ENCODE measurements at places on chromosomes 3 and 15.
A peak's percentile ranks its signal among the peaks of the same experiment; 100 is the strongest.

- DNase-seq, result no peak
Observed at GRCh38 chr15:38631119-38632075, 66.8 kb upstream of the RASGRP1 start.

DNA sequence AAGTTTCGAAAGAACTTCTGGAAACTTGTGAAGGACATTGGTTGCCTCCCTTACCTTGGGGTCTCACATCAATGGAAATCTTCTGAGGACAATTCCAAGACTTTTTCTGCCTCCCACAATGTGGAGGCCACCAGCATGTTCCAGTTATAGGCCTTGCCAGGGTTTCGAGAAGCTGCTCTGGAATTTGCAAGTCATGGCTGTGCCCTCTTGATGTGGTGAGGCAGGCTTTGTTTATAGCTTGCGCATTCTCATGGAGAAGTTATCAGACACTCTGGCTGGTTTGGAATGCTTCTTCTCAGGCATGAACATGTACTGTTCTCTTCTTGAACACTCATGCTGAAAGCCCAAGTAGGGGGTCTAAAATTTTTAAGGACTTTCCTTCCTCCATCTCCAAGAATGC, 4.1 kb downstream of the CXCR6 start:
- DNase-seq, result no peak

DNA sequence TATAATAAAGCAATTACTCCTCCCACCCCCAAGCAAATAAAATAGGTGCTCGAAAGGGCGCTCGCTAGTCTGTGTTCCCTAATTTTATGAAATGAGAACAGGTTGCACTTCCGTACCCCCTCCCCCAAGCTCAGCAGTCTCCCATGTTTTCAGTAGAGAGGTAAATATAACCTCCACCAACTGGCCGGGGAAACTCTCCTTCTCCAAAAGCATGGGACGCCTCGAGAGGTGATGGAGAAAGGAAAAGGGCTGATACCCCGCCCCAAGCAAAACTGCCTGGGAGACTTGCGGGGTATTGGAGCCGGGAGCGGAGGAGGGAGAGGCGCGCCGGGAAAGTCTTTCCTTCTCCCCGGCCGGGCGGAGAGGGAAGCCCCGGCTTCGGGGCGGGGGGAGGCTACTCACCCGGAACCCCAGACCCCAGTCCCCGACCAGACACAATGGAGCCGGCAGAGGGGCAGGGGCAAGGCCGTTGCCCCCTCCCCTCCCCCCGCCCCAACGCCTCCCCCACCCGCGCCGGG, 605 bp downstream of the DCUN1D1 start:
- peak; percentile 5 for DNase-seq

DNA sequence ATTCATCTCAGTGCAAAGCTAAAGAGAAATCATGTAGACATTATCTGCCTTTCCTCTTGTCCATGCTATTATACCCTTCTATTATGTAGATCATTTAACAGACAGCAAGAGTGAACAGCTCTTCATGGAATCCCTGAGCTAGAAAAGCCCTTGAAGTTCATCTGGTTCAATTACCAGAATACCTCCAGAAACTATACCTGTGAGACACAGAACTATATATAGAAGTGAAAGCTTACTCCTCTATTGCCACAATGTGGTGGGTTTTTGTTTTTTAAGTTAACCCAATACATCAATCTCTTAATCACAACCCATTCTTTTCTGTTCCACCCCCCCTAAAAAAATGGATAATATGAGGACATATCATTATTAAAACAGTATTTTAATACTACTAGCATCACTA, 347.7 kb downstream of the PLCL2 start:
- no peak for DNase-seq

DNA sequence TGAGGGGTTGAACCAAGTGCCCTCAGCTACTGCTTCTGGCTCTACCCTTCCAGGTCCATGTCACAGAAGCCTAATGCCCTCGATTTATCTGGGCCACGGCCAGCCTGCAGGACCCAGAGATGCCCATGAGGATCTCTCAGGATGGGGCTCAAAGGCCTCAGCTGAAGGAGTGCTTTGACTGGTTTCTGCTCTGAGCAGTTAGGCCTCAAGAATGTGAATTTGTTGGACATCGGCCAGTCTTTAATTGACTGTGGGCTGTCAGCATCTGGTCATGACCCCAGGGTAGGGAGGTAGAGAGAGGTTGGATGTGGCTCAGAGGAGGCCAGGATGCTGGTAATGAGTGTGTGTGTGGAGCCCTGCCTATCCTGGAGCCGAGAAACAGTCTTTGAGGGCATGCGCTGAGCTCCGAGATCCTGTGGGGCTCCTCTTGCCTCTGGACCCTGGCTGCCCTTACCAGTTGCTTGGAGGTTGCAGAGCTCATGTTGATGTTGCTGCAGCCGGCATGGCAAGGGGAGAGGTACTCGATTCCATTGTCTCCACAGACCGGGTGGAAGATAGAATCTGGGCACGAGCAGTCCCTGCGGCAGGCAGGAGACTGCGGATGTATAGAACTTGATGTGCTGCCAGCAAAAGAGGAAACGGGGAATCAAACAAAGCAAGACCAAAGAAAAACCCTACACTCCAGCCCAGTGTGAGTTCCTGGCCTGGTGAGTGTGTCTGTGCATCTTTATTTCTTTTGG, 49.1 kb upstream of the RAB6B start:
- DNase-seq, result no peak

GRCh38 chr3:17195192-17195611, 310.4 kb downstream of the PLCL2 start:
- DNase-seq, result no peak

- DNase-seq, result no peak
Observed at GRCh38 chr3:159249472-159250174, 447.8 kb downstream of the MFSD1 start.

DNA sequence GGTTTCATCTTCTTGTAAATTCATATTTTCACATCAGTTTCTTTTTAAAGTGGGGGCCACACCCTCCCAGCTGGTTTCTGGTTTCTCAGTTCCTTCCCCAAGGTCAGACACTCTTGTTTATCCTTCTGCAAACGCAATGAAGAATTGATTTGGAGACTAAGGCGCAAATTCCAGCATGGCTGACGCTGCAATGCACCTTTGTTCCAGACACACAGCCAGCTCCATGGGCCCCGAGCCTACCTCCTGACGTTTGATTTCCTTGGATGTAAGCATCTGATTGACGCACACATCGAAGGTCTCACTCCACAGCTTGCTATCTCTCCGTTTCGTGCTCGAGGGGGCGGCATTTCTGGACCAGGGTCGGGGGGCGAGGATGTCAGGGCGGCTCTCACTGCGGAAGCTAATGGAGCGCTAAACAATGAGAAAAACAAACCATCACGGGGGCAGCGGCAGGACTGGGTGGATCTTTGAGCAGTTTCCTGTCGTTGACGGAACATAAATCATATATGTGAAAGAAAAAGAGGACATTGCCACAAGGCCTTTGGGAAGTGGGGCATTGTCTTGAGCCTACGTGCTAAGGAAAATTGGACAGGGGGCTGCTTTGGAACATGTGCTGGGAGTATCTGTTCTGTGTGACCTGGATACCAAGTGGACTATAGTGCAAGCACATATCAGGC, 46.9 kb downstream of the ARHGEF3 start:
- DNase-seq, result peak; percentile 13

DNA sequence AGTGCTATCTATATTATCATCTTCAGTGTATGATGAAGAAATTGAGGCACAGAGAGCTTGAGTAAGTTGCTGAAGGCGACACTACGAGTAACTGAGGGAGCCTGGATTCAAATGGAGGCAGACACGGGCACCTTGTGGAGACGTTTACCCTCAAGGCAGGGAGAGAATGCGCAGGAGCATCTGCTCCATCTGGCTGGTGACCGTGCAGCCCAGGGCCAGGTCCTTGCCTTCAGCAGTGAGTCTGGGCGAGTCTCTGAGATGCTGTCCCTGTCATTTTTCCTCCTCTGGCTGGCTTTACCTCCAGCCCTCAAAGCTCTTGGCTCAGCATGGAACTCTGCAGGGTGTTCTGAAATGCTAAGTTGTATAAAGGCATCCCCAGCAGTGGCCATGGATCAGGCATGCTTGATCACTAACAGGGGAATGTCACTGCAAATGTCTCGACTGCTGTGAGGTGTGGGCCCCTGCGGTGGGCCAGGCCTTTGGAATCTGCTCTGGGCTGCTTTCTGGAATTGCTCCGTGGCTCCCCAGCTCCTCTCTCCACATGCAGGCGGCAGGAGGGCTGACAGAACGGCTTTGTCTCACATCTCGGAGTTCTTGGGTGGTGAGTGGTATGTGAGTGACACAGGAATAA, 19.7 kb downstream of the SPSB4 start:
- DNase-seq, result no peak

- DNase-seq, result no peak
Observed at GRCh38 chr3:101886626-101887025, 37.3 kb downstream of the NFKBIZ start.

DNA sequence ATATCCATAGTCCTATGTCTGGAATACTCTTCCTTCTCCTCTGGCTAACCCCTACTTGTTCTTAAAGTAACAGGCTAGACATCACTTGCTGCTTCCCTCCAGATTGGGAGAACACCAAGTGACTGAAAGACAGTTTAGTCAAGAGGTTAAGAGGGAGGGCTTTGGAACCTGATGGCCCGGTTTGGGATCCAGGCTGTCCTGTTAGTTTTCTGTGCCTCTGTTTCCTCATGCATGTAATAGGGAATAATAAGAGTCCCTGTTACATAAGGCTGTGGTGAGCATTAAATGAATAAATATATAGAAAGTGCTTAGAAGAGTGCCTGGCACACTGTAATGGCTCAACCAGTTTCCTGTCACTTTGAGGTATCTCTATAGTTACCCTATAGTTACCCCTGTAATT, 66.3 kb downstream of the TAMM41 start:
- DNase-seq, result no peak

- DNase-seq, result no peak
Observed at GRCh38 chr3:49900491-49901153, 3.1 kb downstream of the MST1R start.
